ENCODE measurements at places on chromosomes 11 and 22. TPM values are rescaled to one million over a fixed set of nuclear protein-coding genes. Genes with fewer than 3 reads are reported as not detected.

DNA sequence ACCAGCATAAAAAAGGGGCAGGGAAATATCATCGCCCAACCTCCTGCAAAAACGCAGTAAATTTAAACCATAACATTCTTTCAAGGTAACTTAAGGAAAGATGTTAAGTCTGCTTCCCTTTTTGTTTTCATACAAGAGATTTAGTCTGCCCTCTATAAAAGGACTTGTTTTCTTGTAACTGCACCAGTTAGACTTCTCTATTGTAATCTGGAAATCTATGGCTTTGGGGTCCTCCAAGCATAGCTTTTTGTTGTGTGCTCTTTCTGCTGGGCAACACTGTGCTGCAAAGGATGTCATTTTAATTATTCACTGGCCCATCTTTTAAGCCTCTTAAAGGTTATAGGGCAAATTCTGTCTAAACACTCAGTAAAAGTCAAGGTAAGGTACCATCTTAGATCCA is 136.0 kb downstream of the MAML2 start:
- DNase-seq: no peak

GRCh38 chr22:49062802-49063544 is 764.7 kb downstream of the BRD1 start:
- no peak for DNase-seq

GGTLC2 gene
- total RNA-seq: not detected

KRTAP5-2 gene
- not detected for total RNA-seq

All from endothelial cell of umbilical vein (primary cell).